ENCODE measurements at places on chromosomes 6 and 20. TPM values are rescaled to one million over a fixed set of nuclear protein-coding genes. Genes with fewer than 3 reads are reported as not detected.

- DNase-seq: peak; percentile 82
Measured at GRCh38 chr6:101281266-101281665, 112.2 kb upstream of the GRIK2 start.

Gene MAS1
- not detected for total RNA-seq

DNA sequence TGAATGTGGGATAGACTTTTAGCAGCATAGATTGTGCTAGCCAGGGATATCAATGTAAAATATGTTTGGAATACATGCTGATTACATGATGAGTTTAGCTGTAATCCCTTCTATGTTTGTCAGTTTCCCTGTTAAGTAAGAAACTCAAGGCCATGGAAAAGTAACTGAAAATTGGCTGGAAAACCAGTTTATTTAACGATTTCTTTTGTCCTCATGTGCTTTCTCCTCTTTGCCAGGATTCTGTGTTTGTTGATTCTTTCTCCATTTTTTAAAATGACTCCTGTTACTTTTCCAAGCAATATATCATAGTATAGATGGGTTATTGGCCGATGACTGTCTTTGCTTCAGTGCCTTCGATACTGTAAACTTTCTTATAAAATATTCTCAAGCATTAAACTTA, 87.5 kb downstream of the SAMD5 start:
- DNase-seq: no peak

- DNase-seq: no peak
Measured at GRCh38 chr20:24695529-24696225, 226.2 kb downstream of the SYNDIG1 start.

- no peak for DNase-seq
Measured at GRCh38 chr20:5703681-5704101, 46.5 kb upstream of the SHLD1 start.

Measured in HT-29 (cell line).